ENCODE measurements at places on chromosomes 2 and 18.

DNA sequence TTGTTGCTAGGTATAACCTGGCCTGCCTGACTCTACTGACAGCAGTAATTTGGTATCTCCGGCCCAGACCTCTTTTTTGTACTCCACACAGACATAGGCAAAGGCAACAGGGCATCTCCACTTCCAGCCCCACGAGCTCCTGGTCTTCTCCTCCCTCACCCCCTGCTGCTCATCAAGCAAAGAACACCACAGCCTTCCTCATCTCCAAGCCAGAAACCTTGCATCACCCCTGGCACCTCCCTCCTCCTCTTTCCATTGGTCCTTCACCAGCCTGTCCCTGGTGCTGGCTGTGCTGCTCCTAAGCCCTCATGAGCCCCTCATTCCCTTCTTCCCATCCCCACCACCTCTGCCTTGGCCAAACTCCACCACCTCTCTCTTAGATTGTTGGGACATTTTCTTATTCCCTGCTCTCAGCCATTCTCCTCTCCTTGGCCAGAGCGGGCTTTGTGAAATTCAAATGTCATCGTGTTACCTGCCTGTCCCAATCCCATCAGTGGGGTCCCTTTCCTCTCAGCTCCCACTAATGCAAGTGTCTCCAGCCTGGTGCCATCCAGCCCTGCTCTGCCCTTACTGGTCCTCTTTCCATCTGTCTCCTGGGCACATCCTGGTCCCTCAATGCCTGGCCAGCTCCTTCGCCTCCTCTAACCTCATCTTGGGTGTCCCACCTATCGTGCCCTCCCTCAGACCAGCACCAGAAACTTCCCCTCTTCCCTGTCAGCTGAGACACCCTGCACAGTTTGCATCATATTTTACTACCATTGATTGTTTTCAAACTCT lies 77.4 kb downstream of the INHBB start:
- H3K27me3 ChIP-seq = no peaks in the 10 kb centered on the region
- DNase-seq = no peak
- H3K27ac ChIP-seq = no peak overlapping the region

GRCh38 chr2:96146153-96146880 lies 1.1 kb upstream of the DUSP2 start:
- H3K36me3 ChIP-seq = peaks cover 3% of the 10 kb centered on the region
- H3K27me3 ChIP-seq = no peaks in the 10 kb centered on the region
- H3K4me1 ChIP-seq = peaks cover 11% of the 10 kb centered on the region
- DNase-seq = no peak
- no peak overlapping the region for H3K27ac ChIP-seq
- H3K4me3 ChIP-seq = no peak overlapping the region

GRCh38 chr2:234320066-234320465 lies 176.8 kb downstream of the ARL4C start:
- no peak overlapping the region for H3K4me3 ChIP-seq
- no peak overlapping the region for H3K27ac ChIP-seq
- no peaks in the 10 kb centered on the region for H3K36me3 ChIP-seq

DNA sequence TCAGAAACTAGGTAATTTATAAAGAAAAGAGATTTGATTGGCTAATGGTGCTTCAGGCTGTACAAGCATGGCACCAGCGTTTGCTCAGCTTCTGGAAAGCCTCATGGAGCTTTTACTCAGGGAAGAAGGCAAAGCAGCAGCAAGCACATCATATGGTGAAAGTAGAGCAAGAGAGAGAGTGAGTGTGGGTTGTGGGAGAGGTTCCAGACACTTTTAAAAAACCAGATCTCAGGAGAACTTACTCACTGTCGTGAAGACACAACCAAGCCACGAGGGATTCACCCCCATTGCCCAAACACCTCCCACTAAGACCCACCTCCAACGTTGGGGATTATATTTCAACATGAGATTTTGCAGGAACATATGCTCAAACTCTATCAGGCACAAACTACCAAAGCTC lies 554.6 kb upstream of the TNP1 start:
- H3K27ac ChIP-seq = no peak overlapping the region
- H3K36me3 ChIP-seq = no peaks in the 10 kb centered on the region
- DNase-seq = no peak
- no peak overlapping the region for H3K4me3 ChIP-seq

- no peaks in the 10 kb centered on the region for H3K27me3 ChIP-seq
- no peaks in the 10 kb centered on the region for H3K36me3 ChIP-seq
- no peak for DNase-seq
- H3K4me1 ChIP-seq = no peaks in the 10 kb centered on the region
- no peak overlapping the region for H3K27ac ChIP-seq
These were observed 18.7 kb downstream of the ELAC1 start for GRCh38 chr18:50986360-50987087.

DNA sequence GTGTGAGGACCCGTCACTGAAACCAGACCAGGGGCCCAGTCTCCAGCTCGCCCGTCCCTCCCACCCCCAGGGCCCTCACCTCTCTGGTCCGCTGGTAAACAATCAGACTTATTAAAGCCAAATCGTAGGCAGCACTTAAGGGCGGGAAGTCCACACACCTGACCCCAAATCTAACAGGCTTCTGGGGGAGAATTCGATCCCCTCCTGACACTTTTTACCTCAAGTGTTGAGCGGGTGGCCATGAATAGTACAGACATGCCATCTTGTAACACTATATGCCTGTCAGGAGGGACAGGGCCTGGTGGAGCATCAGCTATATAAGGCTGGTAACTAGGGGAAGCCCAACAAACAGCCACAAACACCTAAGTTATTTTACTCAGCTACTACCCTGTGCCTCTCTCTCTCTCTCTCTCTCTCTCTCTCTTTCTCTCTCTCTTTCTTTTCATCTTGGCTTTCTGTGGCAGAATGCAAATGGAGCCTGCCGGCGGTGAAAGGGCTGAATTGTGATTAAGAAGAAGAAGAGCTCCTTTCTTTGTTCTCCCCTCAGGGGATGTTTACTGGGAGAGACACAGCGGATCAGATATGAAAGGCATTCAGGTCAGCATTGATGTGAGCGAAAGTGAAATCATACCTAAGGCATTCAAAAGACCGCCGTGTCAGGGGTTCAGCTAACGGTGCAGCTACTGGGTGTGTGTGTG lies 9.5 kb downstream of the ZEB2 start:
- peaks cover 41% of the 10 kb centered on the region for H3K27me3 ChIP-seq
- no peak for DNase-seq
- no peaks in the 10 kb centered on the region for H3K36me3 ChIP-seq
- H3K4me3 ChIP-seq = no peak overlapping the region
- no peak overlapping the region for H3K27ac ChIP-seq

GRCh38 chr2:144131042-144131441 lies 388.9 kb downstream of the ZEB2 start:
- H3K4me1 ChIP-seq = no peaks in the 10 kb centered on the region
- H3K36me3 ChIP-seq = no peaks in the 10 kb centered on the region
- DNase-seq = no peak
- no peak overlapping the region for H3K4me3 ChIP-seq
- no peak overlapping the region for H3K27ac ChIP-seq

GRCh38 chr18:62384610-62385097 lies 59.5 kb downstream of the TNFRSF11A start:
- H3K4me3 ChIP-seq = no peak overlapping the region
- no peaks in the 10 kb centered on the region for H3K27me3 ChIP-seq
- no peak overlapping the region for H3K27ac ChIP-seq
- no peaks in the 10 kb centered on the region for H3K36me3 ChIP-seq
- H3K4me1 ChIP-seq = no peaks in the 10 kb centered on the region
- no peak for DNase-seq

GRCh38 chr2:178928077-178928476 lies 120.9 kb upstream of the TTN start:
- no peak overlapping the region for H3K4me3 ChIP-seq
- no peaks in the 10 kb centered on the region for H3K27me3 ChIP-seq
- DNase-seq = no peak
- H3K36me3 ChIP-seq = no peaks in the 10 kb centered on the region

GRCh38 chr18:57439609-57439968 lies 4.4 kb downstream of the ONECUT2 start:
- H3K36me3 ChIP-seq = no peaks in the 10 kb centered on the region
- no peak overlapping the region for H3K27ac ChIP-seq
- DNase-seq = no peak
- H3K4me1 ChIP-seq = peaks cover 12% of the 10 kb centered on the region
- H3K27me3 ChIP-seq = peaks cover 81% of the 10 kb centered on the region

DNA sequence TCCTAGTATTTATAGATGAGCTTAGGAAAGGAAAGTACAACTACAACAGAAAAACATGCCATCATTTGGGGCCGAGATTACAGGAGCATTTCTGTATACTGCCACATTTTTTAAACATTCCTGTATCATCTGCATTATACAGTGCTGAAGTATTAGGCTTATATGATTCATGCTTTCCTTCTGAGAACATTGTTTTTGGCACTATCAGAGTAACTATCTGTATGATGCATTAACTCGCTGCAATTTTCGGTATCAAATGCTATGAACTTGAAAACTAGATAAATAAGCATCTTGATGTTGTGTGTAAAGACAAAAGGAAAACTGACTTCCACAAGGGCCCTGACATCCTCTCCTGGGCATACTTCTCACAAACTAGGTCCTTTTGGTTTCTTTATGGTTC lies 102.0 kb downstream of the RIT2 start:
- DNase-seq = no peak
- no peaks in the 10 kb centered on the region for H3K36me3 ChIP-seq
- H3K27me3 ChIP-seq = no peaks in the 10 kb centered on the region
- no peak overlapping the region for H3K4me3 ChIP-seq

DNA sequence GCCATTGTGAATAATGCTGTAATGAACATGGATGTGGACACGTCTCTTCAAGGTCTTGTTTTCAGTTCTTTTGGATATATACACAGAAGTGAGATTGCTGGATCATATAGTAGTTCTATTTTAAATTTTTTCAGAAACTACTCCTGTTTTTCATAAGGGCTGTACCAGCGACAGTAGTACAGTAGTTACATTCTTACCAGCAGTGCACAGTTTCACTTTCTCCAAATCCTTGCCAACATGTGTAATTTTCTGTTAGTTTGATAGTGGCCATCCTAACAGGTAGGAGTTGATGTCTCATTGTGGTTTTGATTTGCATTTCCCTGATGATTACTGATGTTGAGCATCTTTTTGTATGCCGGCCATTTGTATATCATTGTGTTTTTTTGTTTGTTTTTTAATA lies 81.7 kb downstream of the EPC2 start:
- H3K36me3 ChIP-seq = no peaks in the 10 kb centered on the region
- H3K27ac ChIP-seq = no peak overlapping the region
- H3K4me3 ChIP-seq = no peak overlapping the region
- DNase-seq = no peak
- no peaks in the 10 kb centered on the region for H3K27me3 ChIP-seq

- H3K36me3 ChIP-seq = no peaks in the 10 kb centered on the region
- H3K27me3 ChIP-seq = no peaks in the 10 kb centered on the region
- H3K27ac ChIP-seq = no peak overlapping the region
- no peaks in the 10 kb centered on the region for H3K4me1 ChIP-seq
- DNase-seq = no peak
- no peak overlapping the region for H3K4me3 ChIP-seq
These were observed 5.3 kb downstream of the COL3A1 start for GRCh38 chr2:188979187-188980114.

GRCh38 chr2:2919026-2919425 lies 458.6 kb downstream of the EIPR1 start:
- DNase-seq = no peak
- no peaks in the 10 kb centered on the region for H3K27me3 ChIP-seq
- no peak overlapping the region for H3K27ac ChIP-seq

- no peaks in the 10 kb centered on the region for H3K36me3 ChIP-seq
- H3K4me3 ChIP-seq = no peak overlapping the region
- peaks cover 3% of the 10 kb centered on the region for H3K4me1 ChIP-seq
These were observed 44.5 kb downstream of the TNS1 start for GRCh38 chr2:217958206-217958883.

DNA sequence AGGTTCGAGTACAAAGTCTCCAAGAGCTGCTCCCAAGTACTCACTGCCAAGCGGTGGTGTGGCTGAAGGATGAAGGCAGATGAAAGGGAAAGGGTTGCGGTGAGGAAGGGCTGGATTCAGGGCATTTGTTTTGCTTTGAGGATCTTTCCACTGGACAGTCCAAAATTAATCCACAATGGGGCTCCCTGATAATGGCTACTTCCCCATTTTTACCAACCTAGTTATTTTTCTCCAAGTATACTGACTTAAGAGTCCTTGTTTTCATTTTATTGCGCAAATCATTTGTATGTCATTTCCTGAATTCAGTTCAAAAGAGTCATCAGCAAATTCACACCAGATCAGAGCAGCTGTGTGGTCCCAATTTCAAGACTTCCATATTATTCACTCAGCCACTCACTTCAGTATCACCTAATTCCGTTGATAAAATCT lies 464 bp upstream of the SESTD1 start:
- peak overlapping the region; percentile 79 for H3K4me3 ChIP-seq
- no peak overlapping the region for H3K27ac ChIP-seq
- no peaks in the 10 kb centered on the region for H3K36me3 ChIP-seq
- no peaks in the 10 kb centered on the region for H3K27me3 ChIP-seq
- no peak for DNase-seq
- no peaks in the 10 kb centered on the region for H3K4me1 ChIP-seq

DNA sequence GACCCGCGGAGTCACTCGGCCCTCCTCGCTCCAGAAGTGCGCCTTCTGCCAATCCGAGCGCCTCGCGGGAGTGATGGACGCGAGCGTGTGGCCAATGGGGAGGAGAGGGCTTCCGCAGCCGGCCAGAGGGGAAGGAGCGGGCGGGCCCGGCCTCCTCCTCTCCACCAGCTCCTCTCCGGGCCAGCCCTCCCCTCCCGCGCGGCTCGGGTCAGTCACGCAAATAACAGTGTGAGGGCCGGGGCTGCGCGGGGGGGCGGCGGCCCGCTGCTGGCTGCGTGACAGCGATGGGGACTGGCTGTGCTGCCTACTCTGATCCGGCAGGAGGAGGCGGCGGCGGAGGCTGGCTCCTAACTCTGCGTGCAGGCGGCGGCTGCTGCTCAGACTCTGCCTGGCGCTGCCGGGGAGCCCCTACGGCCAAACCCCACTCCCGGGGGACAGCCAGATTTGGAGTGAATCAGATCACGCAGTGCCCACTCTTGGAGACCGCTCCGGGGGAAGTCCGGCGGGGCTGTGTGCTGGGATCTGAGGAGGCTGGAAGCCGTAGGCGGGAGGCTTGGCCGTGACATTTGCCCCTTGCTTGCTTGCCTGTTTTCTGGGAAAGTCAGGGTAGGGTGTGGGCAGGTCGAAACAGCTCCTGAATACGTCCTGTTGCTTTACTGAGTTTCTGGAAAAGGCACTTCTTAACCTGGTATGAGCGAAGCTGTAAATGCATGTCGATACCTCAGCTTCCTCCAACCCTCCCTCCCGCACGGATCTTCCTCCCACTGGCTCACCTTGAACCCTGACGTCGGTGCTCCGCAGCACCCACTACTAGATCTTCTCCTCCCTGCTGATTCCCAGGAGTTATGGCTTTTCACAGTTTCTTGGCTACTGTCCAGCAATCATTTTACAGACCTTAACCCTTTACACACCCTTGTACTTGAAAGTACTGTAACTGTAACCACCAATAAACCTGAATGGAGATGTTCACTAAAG lies 97.9 kb upstream of the SERTAD2 start:
- H3K27ac ChIP-seq = no peak overlapping the region
- no peaks in the 10 kb centered on the region for H3K4me1 ChIP-seq
- no peaks in the 10 kb centered on the region for H3K36me3 ChIP-seq
- no peaks in the 10 kb centered on the region for H3K27me3 ChIP-seq

- H3K4me3 ChIP-seq = no peak overlapping the region
- no peaks in the 10 kb centered on the region for H3K27me3 ChIP-seq
- H3K27ac ChIP-seq = no peak overlapping the region
- H3K36me3 ChIP-seq = no peaks in the 10 kb centered on the region
- peaks cover 4% of the 10 kb centered on the region for H3K4me1 ChIP-seq
- no peak for DNase-seq
These were observed 30.1 kb downstream of the HS1BP3 start for GRCh38 chr2:20620696-20621365.
